Stimulated activated CD4-positive, alpha-beta T cell treated with anti-CD3 and anti-CD28 coated beads, Interleukin-12 subunit alpha, Interleukin-12 subunit beta, amount 100 ng/mL, for 24 hours (primary cell): ENCODE measurements at places on chromosomes 7 and 10.

DNA sequence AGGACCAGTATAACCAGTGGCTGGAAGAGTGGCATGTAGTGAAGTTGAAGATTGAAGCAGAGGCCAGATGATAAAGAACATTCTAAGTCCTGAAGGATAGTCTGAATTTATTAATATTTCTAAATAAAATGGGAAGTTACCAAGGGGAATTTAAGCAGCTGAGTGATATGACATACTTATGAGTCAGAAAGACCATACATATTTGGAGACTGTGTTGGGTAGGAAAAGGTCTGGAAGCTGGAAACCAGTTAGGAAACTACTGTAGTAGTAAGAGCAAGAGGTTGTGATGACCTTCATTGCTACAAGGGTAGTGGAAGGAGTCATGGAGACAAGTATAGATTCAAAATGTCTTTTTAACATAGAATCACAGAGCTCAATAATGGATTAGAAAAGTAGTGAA, 752.3 kb downstream of the SUGCT start:
- DNase-seq: no peak

DNA sequence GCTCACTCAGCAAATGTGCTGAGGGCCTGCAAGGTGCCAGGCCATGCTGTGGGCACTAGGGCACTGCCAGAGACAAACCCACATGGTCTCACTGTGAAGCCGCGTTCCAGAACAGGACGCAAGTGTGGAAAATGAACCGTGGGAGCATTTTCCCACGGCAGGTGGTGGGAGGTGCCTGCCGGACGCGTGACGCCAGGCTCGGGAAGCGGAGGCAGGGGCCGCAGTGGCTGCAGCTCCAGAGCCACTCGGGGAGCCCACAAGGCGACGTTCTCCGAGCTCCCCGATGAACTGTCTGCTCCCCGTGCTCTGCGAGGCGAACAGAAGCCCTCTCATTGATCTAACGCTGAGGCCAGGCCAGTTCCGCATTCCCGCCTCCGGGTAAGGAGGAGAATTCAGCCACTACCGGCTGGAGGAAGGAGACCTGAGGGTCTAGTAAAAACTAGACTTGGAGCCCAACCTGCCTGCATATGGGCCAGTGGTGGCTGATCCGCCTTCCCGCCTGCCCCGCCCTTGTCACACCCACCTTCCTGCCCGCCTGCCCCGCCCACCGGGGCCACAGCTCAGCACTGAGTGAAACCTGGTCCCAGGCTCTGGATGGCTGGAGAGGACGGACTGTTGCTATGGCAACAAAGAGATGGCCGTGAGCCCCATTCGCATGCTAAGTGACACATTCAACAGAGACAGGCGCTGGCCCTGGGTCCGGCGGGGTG, 13.1 kb downstream of the ADGRA1 start:
- peak; percentile 27 for DNase-seq

DNA sequence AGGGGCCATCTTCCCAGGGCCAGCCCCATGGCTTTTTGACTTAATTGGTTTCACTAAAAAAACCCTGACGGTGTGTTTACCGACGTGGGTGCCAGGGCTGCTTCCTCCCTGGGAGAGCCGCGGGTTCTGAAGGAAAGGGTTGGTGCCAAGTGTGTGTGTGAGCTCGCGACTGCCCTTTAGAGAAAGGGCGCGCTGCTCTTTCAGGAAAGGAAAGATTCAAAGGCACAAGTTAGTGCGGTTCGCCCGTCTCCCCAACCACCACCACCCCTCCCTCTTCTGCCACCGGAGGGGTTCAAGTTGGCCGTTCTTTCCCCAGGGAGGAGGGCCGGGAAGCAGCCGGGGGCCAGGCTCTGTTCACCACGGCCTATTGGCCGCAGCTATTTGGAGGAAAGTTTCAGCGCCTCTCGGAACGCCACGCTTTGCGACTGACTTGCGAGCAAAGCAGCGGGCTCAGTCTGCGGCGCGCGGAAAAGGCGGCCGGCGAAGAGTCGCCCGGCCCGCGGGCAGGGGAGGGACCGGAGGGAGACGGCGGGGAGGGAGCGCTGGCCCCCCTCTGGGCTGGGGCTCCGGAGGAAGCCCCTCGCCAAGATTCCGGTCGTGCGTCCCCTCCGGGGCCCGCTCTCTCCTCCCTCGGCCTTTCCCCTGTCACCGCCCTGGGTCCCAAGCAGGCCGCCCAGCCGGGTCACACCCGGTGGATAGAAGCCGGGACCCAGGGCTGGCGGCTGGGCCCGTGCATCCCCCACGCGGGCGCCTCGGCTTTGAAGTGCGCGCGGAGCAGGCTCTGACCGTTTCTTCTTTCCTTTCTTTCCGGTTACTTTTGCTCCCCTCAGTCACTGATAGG, 165.9 kb upstream of the PPP1R3A start:
- DNase-seq: no peak

GRCh38 chr7:26865094-26865388, 651 bp upstream of the SKAP2 start:
- peak; percentile 17 for DNase-seq

DNA sequence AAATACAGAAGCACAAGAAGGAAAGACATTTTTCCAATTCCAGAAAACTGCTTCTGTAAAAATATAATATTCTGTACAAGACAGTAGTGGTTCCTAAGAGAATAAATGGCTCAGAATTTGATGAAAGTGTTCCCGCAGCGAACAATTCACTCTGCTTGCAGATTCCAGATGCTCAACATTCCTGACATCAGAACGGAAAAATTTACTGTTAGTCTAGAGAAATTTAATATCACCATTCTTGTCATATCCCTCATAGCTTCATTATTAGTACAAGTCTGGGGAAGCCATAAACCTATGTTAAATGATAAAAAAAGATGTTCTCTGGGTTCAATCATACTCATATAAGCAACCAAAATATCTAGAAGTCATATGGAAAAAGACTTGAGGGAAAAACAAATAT, 83.6 kb downstream of the MPP7 start:
- DNase-seq: no peak

DNA sequence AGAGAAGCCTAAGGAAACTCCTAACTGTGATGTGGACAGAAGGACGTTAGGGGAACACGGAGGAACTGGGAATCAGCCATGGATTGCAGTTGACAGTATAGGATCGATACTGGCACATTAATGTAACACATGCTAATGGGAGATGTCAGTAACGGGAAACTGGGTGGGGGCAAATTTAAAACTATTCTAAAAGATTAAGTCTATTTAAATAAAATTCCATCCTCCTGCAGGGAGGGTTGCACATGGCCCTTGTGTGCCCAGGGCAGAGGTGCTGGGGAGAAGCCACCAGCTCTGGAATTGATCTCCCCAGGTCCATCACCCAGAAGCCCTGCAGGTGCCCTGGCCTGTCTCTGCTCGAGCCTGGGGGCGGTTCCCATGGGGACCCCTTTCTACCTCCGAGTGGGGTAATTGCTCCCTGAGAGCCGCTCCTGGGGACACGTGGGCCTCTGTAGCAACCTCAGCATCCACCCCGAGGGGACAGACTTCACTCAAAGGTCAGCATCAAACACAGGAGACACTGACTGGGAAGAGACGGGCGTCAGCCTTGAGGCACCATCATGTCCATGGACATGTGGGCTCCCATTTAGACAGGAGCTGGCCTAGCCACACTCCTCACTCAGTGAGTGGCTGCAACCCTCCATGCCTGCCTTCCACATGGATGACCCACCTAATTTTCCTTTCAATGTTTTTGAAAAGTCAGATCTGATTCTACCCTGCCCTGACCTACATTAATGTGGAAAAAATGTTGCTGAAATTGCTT, 21.1 kb downstream of the SCART1 start:
- no peak for DNase-seq

DNA sequence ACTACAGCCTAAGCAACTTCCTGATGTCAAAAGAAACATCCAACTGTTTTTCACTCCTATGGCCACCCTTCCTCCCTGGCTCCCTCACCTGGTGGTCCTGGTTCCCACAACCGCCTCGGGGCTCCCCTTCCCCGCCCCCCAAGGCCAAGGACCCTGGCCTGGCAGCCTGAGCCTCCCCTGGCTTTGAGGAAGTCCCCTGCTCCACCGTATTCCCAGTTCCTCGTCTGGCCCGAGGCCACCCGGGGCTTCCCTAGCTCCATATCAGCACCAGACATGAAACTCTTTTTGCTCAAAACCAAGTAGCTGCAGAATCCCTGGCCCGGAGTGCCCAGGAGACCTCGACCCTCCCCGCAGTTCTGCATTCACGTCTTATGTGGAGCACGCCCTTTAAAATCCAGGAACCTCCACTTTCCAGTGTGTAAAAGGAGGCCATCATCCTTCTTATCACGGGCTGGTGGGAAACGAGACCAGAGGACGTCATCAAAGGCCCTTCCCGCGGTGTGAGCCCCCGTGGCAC, 82.9 kb downstream of the PRKAG2 start:
- no peak for DNase-seq

GRCh38 chr7:94284104-94284503, 110.6 kb upstream of the COL1A2 start:
- no peak for DNase-seq

DNA sequence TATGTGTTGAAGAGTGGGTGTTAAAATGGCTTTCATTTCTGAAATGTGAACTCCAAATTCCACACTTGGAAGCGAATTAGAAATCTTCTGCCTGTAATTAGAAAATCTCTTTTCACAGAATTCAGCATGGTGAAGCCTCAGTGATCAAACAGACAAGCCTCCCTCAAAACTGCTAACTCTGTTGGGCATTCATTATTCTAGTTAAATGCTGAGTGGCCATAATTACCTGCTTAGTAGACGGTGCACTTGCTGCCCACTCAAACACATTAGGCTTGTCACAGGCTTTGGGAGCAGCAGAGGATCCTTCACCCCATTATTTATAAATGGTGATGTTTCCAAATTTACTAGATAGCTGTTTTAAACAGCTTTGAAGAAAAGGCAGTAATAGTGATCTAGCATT, 177.2 kb upstream of the PCLO start:
- DNase-seq: no peak

DNA sequence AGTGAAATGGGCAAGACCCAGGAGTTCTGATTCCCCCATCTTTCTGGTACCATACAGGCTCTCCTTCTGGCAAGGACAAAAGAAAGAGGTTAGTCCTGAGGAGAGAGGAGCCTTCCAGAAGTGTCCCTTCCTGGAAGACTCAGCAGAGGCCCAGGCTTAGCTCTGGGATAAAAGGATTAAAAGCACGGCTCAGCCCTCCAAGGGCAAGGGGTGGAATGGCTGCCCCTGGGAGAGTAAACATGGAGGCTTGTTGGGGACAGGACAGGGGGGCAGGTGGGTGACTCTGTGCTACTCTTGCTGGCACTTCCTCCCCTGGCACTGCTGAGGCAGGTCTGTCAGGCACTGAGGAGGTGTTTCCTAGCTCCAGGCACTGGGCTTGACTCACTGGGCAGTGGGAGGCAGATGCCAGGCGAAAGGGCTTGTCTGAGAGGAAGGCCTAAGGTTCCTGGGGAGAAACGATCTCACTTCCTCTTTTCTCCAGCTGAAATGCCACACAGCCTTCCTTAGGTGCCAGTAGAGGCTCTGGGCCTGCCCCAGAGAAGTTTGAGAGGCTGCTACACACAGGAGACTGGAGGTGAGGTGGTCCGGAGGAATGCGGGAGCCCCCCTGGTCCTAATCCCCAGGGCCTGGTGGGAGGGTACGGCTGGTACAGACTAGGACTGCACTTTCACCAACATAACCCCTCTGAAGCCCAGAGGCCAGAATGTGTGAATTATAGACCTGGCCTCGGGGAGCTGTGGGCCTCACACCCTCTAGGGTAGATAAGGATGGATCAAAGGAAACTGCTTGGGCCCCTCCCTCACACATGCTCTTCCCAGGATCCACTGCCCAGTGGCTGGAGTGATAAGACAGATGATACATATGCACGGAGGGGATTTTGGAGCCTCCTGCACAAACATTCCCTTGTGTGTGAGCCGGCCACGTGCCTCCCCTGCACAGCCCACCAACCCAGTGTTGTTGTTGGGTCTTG, 63.2 kb upstream of the PODXL start:
- no peak for DNase-seq

- no peak for DNase-seq
These were observed 27.1 kb upstream of the SLC35B4 start for GRCh38 chr7:134343796-134344195.

DNA sequence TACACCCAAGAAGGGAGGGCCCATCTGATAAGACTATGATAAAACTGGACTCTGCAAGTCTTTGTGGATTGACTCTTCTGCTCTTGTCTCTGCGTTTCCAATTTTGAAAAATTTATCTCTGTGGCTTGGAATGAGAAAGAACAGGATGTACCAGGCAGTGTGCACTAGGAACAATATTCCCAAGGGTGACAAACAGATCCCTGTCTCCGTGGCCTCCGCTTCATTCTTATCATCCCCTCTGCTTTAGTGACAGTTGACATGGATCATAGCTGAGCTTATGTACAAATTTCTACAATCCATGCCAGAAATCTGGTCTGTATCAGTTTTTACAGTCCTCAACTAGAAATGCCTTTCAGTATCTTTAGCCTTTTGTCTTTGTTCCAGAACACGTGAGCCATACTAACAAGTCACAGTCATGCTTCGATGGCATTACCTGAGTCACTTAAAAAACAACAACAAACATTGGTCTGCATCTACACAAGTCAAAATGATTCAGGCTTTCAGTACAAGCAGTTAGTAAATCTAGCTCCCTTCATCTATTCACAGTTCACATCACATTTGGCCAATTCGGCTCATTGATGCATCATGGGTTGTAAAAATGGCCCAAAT, 393.6 kb upstream of the CELF2 start:
- DNase-seq: no peak

DNA sequence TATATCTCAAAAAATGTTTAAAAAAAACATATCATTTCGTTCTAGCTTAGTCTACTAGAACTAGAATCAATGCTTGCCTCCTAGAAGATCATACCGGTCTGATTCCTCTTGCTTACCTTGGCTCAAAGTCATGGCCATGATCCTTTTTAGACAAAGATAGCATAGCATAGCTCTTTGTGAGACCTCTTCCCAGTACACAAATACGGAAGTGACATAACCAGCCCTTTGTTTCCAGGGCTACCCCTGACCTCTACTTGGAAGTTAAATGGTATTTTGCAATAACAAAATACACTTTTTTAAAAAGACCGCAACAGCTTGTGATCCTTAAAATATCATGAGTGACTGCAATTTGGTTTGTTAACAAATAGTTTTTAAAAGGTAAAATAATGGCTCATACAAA, 130.7 kb upstream of the NOBOX start:
- no peak for DNase-seq

DNA sequence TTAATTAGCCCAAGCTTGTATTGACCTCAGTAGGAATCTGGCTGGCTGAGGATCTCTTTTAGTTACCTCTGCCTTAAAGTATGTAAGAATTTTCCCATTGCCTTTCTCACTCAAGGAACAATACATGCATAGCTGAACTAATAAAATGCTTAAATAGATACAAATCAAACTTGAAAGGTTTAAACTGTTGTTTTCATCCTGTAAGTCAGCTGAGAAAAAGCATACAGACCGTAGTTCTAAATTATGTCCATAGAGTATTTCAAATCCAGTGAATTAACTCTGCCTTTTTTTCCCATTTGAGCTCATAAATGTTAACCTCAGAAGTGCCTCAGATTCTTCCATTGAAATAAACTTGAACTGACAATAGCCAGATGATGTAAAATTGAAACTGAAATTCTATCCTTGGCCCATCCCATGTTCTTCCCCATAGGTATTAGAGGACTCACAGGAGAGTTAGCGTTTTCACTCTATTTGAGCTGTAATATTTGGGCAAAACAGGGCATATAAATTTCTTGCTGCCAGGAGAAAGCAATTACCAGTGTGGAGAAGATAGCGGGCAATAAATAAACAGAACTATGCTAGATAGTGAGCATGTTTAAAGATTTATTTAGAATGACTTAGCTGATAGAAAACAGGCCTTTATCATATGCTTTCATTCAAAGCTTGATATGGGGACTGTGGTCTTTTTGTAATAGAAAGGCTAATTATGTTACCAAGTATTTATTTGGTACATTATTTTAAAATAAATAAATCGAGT, 163.7 kb downstream of the WNT2 start:
- DNase-seq: no peak
